Heart left ventricle (tissue), 16 donors: ENCODE measurements at places on chromosomes 5 and 9.

DNA sequence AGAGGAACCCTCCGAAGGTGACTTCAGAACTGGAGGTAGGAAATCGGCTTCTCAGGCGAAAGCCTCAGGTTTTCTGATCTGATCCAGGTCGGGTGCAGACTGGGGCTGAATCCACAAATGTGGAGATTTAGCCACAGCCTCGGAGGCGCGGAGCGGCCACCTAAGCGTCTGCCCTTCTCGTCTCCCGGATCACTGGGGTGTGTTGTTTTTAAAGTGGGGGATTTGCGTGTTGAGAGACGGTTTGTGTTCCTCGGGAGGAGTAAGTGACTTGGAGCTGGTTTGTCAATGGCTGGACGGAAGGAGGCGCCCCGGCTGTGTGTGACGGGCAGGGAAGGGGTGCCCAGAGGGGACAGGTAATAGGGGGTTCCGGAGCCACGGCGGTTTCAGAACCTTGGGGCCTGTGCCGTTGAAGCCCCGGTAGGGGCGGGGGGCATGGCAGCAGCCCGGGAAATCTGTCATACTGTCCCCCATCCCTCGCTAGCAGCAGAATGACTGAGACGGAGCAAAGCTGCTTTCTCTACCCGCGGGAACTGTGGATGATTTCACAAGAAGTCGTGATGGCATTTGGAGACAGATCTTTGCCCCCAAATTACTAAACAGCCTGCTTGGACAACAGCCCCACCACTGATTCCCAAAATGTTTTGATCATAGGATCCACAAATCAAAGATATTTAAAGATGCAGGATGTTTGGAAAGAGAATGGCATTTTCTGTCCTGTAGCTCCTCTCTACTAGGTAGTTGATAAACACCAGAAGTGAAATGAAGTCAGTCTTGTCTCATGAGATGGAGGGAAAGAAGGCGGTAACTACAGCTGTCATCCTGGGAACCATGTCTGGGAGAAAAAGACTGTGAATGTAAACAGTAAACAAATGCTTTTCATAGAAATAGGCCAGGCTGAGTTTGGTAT lies 216.5 kb downstream of the PDZD2 start:
- peak; percentile 41 for DNase-seq

GRCh38 chr9:135596211-135596610 lies 34.7 kb downstream of the PAEP start:
- no peak for DNase-seq

- DNase-seq: no peak
Observed at GRCh38 chr5:39447059-39447458, 22.3 kb upstream of the DAB2 start.

- no peak for DNase-seq
Observed at GRCh38 chr5:158820891-158821290, 278.8 kb downstream of the EBF1 start.

DNA sequence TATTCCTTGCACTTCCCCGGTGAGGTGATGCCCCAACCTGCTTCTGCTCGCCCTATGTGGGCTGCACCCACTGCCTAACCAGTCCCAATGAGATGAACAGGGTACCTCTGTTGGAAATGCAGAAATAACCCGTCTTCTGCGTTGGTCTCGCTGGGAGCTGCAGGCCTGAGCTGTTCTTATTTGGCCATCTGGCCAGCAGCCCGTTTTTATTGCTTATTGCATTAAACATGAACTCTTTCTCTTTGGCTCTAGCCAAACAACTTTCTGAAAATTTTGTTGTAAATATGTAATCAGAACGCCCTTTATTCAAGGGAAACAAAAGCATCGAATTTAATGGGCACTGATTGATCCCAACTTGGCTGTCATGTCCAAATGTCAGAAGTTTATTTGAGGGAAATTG lies 124.7 kb upstream of the FTMT start:
- DNase-seq: no peak
